Activated naive CD4-positive, alpha-beta T cell (primary cell): ENCODE measurements at places on chromosomes 3 and 15.

DNA sequence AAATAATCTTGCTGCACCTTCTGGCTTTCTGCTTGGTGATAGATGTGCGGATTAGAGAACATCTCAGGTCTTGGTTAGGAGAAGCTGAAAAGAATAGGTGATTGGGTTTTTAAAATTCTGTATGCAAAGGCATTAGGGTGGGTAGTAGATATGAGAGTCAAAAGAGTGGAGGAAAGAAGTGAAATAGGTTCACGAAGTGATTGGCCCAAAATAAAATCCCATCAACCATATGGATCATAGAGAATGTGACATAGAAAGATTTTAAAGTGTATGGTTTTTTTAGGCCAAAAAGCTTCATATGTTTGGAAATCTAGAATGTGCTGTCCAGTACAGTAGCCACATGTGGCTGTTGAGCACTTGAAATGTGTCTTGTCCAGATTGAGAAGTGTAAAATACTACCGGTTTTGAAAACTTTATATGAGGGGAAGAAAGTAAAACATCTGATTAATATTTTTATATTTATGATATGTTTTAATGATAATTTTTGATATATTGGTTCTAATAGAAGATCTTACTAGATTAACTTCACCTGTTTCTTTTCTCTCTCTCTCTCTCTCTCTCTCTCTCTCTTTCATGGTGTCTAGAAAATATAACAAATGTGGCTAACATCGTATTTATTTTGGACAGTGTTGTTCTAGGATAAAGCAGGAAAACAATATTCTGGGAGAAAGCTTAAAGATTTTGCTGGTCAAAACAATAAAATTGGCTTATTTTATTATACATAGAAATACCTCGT is 2.9 kb downstream of the MBNL1 start:
- DNase-seq: no peak

DNA sequence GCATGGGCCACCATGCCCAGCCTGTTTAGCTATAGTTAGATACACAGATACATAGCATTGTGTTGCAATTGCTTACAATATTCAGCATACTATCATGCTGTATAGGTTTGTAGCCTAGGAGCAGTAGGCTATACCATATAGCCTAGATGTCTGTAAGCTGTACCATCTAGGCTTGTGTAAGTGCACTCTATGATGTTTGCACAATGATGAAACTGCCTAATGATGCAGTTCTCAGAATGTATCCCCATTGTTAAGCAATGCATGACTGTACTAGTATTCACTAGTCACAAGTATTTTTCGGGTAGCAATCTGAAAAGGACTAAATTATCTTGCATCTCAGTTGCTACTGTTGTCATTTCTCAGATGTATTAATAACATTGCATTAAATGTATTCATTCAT is 16.0 kb downstream of the PIGB start:
- DNase-seq: no peak

DNA sequence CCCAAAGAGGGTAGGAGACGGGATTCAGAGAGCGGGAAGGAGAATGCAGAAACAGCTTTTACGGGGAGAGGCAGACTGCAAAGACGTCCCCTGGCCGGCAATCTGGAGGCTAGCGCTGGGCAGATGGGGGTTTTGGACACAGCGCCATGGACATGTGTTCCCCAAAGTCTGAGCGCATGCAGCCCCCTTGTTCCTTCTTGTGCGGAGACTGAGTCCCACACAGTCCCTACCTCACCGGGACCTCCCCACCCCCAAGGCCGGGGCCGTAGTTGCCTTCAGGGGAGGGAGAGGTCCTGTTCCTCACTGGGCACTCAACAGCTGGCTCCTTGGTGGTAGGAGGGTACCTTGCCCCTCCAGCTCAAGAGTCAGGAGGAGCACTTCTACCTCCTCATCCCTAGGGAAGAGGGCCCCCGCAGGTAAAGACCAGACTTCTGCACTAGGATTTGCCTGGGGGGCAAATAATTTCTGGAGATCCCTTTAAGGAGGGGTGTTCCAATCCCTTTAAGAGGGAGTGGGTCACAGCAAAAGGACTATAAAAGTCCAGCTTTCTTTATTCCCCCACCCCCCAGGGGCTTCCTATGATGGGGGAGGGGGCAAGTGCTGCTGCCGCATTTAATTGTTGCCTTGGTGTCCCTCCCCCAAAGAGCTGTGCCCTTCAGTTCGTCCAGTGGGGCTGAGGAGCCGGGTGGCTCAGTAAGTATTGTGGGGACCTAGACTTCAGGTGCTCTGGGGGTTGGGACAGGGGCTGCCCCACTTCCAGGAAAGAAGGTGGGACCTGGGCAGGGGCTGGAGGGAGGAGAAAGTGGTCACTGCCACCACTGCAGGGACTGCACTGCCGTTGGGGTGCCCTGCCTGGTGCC is 3.6 kb upstream of the BAHD1 start:
- DNase-seq: no peak

DNA sequence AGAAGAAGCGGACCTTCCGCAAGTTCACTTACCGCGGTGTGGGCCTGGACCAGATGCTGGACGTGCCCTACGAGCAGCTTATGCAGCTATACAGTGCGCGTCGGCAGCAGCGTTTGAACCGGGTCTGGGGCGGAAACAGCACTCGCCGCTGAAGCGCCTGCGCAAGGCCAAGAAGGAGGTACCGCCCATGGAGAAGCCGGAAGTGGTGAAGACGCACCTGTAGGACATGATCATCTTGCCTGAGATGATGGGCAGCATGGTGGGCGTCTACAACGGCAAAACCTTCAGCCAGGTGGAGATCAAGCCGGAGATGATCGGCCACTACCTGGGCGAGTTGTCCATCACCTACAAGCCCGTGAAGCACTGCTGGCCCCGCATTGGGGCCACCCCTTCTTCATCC is 390.4 kb upstream of the MEIS2 start:
- no peak for DNase-seq

DNA sequence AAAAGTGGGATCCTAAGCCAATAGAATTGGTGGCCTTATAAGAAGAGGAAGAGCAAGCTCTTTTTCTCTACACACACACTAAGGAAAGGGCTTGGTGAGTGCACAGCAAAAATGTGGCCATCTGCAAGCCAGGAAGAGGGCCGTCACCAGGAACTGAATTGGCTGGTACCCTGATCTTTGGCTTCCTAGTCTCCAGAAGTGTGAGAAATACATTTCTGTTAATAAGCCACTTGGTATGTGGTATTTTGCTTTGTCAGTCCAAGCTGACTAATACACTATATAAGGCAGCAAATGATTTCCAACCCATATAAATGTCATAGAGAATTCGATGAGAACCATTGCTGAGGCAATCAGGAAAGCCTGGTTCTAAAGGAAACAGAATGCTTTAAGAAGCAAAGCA is 816.3 kb upstream of the SEMA6D start:
- no peak for DNase-seq

DNA sequence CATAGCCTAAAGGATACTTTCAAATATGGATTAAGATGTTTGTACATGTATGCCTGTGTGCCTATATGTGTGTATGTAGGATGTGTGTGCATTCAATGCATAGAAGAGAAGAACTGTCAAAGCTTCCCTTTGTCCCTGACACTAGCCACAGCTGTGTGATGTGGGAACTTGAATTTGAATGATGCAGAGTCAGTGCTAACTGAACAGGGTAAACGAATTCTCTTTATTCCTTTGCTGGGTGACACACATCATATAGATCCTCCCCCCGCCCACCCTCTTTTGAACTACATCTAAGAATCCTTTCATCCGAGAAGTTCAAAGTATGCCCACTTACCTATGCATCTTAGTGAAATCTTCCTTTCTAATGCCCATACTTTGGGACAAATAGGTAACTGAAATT is 228.3 kb downstream of the GAP43 start:
- DNase-seq: no peak

DNA sequence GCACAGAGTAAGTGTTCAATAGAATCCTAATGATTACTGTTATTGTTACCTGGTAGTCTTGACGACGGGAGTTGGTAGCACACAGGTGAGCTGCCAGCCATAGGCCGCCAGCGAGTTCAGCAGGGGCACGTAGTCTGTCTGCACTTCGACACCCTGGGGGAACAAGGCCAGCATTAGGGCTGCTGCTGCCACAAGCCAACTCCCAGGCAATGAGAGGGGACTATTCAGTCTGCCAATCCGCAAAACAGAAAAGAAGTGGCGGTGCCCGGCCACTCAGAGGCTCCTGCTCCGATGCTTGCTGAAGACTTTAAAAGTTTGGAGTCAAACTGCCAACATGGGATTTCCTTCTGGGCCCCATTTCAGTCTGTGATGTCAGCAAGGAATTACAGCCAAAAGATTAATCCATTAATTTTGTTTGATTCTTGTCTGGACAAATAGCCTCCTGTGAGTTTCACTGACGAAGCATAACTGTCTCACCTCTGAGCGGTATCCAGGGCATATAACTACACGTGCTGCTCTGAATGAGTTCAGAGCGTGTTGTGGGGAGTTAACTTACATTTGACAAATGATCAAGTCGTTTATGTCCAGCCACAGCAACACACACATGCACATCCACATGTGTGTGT is 61.8 kb downstream of the OXNAD1 start:
- no peak for DNase-seq

DNA sequence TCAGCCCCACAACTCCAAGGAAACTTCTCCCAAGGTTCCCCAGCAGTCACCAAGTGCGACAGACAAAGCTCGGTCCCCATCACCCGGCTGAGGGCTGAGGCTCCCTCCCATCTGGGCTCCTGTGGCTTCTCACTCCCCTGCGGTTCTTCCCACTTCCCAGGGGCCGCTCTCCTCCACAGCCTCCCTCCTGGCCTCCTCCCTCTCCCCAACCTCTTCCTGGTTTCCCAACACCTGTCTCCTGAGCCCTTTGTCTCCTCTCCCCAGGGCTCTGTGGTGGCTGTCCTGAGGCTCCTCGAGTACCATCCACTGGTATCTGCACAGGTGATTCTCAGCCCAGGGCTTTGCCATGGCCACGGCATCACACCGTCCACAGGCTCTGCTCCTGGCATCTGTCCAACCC is 113.2 kb upstream of the NSMCE3 start:
- DNase-seq: no peak

- DNase-seq: no peak
These were observed 87.6 kb downstream of the NR2F2 start for GRCh38 chr15:96418146-96418545.

DNA sequence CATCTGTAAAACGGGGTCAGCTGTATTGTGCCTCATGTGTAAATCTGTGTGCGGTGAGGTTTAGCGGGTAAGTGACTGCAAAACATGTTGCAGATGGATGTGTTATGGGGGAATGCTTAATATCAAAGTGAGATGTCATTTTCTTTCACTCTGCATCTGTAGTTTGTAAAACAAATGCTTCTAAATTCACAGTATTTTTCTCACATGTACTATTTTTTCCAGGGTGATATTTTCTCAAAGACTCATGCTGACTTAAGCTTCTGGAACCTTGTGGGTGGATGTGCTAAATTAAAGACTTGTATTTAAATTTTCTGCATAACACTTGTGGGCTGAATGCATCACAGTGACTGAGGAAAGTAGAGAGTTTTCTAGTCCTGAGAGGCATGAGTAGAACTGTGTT is 115.2 kb upstream of the TP63 start:
- DNase-seq: no peak

DNA sequence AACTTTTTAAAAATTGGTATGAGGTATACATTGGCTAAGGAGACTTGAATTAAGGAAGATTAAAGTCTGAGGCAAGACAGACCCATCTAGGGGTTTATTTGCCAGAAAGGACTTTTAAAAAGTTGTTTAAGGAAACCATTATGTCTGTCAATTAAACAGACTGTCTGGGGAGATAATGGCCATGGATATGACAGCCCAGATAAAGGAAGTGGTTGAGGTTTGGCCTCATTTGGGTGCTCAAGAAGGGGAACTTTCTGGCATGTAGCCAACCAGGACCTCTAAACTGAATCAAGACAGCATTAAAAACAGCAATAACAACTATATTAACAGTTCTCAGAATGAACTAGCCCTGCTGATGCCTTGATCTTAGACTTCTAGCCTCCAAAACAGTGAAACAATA is 9.9 kb upstream of the CD200R1L start:
- no peak for DNase-seq

DNA sequence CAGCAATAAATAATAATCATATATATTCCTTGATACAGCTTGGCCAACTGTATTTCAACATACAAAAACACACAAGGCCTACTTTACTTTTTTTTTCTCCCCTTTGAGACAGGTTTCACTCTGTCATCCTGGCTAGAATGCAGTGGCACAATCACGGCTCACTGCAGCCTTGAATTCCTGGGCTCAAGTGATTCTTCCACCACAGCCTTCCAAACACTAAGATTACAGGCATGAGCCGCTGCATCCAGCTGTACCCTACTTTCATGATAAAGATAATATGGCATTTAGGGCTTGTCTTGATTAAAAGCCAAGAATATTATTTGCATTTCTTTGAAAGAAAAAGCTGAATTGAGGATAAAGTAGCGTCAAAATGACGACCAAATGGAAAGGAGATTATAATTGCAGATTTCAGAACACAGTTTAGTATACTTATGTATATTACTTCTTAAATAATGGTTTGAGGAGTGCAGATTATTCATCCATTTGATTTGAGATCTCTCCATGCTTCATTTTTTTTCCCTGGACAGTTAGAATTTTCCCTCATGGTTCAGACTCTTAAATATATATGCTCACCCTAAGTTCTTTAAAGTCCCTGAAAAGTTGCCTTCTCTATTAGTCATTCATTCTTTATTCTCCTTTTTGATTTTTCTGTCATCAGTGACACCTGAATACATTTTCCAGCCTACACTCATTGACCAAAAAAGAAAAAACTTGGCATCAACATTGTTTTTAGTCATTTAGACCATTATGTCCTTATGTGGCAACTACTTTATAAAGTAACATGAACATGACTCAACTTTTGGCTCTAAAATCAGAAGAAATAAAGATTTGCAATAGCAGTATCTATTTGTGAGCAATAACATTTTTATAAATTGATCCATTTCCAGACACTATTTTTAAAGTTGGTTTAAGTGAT is 48.5 kb upstream of the MLF1 start:
- DNase-seq: no peak

DNA sequence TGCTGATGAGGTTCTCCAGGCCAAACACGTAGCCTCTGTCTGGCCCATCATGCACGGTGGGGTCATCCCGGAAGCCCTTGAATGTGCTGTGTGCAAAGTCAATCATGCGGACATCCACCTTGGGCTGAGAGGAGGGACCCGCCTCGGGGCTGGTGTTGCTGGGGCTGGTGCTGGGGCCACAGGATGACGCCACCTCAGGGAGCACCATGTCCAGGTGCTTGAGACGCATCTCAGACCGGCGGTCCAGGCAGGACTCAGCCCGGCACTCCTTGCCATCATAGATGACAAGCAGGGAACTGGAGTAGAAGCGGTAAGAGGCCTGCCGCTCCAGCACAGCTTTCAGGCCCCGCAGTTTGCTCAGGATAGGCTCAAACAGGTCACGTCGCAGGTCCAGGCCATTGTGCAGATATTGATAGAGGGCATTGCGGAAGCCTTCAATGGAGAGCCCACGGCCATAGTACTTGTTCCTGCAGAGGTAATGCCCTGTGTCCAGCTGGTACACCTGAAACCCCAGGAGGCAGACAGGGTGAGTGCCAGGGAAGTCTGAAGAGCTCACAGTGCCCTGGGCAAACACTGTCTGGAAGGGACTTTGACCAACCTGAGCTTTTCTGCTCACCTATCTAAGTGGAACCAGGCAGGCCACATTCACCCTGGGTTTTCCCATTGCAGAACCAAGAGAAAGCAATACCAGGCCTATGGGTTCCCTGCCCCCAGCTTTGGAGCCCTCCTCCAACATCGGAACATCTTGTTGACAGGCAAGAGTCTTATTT is 3.6 kb upstream of the GMPPB start:
- no peak for DNase-seq
